ENCODE measurements at places on chromosomes 4 and X.

GRCh38 chrX:71617742-71618141 is 569 bp downstream of the CXCR3 start:
- DNase-seq: no peak

DNA sequence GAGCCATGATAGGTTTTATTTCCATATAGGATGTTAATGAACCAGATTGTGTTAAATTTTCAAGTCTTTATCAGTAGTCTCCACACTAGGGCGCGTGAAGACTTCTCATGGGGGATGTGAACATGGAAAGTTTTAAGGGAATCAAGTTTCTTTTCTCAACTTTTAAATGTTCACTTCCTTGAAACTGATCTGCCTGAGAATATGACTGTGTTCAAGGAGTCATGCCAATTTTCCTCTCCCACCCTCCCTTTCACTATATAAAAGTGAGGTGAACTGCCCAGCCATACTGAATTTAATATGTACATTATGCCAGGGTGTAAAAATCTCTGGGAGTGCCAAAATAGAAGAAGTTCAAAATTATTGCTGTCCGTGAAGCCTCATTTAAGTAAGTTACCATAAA is 30.4 kb upstream of the HPGDS start:
- no peak for DNase-seq

DNA sequence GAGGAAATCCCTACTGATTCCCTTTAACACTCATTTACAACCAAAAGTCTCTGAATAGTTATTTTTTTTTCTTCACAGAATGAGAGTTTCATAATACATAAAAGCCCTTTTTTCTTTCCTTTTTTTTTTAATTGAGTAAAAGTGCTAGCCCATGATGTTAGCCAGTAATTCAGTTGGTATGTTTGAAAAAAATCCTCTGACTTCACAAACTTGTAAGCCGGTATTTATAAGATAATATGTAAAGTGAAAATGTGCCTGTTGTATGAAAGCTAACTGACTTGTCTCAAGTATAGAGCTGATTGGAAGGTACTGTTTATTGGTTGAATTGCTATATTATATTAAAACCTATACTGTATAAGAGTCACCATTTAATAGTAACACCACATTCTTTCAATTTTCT is 70.2 kb upstream of the NEIL3 start:
- DNase-seq: peak; percentile 7

GRCh38 chr4:97656044-97656720 is 487.1 kb downstream of the STPG2 start:
- no peak for DNase-seq

- no peak for DNase-seq
Measured at GRCh38 chr4:25863347-25863784, 578 bp upstream of the SEL1L3 start.

DNA sequence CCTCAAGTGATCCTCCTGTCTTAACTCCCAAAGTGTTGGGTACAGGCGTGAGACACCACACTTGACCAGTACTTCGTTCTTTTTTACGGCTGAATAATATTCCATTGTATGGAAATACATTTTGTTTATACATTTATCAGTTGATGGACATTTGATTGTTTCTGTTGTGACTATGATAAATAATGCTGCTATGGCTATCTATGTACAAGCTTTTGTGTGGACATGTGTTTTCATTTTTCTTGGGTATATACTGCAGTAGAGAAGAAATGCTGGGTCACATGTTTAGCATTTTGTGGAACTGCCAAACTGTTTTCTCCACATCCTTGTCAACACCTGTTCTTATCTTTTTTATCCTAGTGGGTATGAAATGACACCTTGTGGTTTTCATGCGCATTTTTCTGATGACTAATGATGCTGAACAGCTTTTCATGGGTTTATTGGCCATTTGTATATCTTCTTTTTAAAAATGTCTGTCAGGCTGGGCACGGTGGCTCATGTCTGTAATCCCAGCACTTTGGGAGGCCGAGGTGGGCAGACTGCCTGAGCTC is 37.3 kb downstream of the SAT1 start:
- DNase-seq: no peak

- peak; percentile 72 for DNase-seq
Measured at GRCh38 chr4:168631241-168632162, 134.7 kb downstream of the PALLD start.

Measured in AG20443 (cell line).